ENCODE measurements at places on chromosomes 16 and 17.

- peak; percentile 82 for DNase-seq
These were observed 5.1 kb upstream of the NME4 start for GRCh38 chr16:391885-392335.

- no peak for DNase-seq
These were observed 160.6 kb downstream of the CYLD start for GRCh38 chr16:50902457-50902856.

- DNase-seq, result no peak
These were observed 17.6 kb downstream of the ABCC1 start for GRCh38 chr16:15966836-15967546.

- peak; percentile 33 for DNase-seq
These were observed 27.9 kb downstream of the MBTPS1 start for GRCh38 chr16:84088695-84089395.

GRCh38 chr17:57082441-57082840, 2.6 kb upstream of the AKAP1 start:
- DNase-seq, result no peak

DNA sequence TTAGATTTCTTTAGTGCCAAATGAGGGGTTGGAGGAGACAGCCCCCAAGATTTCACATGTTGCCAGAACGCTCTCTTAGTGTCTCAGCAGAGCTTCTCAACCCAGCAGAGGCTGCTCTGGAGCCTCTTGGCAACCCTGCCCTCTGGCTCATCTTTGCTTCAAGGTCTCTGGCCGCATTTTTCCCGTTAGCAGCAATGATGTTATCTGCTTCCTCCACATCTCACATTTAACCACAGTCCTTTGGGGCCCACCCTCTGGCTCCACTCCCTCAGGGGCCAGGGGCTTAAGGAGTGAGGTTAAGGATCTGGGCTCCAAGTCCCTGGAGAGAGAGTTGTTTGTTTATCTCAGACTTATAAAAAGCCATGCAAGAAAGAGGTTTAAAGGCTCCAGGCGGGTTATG, 3.3 kb upstream of the XYLT1 start:
- DNase-seq, result no peak

GRCh38 chr16:68279726-68280558, 15.6 kb downstream of the SLC7A6 start:
- DNase-seq, result no peak

DNA sequence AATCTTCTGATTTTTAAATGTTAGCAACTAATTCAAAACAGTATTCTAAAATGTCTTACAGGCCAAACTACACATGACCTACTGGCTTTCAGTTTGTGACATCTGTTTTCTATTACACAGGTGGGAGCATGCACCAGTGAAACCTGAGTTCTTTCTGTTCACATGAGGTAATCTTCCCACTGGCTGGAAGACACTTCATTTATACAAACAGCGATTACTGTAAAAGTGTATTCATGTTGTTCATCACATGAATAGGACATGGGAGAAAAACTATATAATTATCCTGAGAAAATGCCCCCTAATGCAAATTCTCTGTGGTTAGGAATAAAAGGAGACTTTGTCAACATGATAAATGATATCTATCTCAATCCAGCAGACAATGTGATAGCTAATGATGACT, 11.1 kb upstream of the PIK3R5 start:
- DNase-seq, result no peak

- no peak for DNase-seq
These were observed 59.2 kb downstream of the ANKRD11 start for GRCh38 chr16:89431158-89431584.

GRCh38 chr16:81179219-81179618, 59.3 kb upstream of the BCO1 start:
- DNase-seq, result no peak

DNA sequence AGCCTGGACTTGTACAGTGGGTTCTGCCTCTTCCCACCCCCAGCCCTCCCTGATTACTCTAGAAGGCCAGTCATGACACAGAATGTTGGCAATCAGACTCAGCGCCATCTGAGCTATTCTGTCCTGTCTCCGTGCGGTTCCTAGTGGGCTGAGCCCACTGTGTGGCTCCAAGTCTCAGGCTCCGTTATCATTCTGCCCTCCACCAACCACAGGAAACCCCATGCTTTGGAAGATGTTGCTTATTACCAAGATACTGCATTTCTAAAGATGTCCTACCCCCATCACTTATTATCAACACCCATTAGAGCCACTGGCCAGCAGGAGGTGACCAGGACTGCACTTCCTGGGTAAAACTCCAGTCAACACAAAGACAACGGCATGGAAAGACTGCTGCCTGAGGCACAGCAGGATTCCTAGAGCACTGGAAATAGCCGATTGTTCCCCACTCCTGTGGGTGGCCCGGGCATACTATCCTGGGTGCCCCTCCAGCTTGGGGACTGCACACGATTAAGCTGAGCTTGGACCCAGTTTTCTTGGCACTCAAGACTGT, 133.6 kb downstream of the AATF start:
- DNase-seq, result no peak

GRCh38 chr16:35754391-35755369, 2295.3 kb downstream of the TP53TG3F start:
- no peak for DNase-seq

- no peak for DNase-seq
These were observed 10.2 kb downstream of the HOXB1 start for GRCh38 chr17:48520631-48521079.

GRCh38 chr17:2102931-2103809, 48.3 kb downstream of the HIC1 start:
- DNase-seq, result no peak

- DNase-seq, result no peak
These were observed 7.3 kb downstream of the CASKIN2 start for GRCh38 chr17:75507733-75508719.

DNA sequence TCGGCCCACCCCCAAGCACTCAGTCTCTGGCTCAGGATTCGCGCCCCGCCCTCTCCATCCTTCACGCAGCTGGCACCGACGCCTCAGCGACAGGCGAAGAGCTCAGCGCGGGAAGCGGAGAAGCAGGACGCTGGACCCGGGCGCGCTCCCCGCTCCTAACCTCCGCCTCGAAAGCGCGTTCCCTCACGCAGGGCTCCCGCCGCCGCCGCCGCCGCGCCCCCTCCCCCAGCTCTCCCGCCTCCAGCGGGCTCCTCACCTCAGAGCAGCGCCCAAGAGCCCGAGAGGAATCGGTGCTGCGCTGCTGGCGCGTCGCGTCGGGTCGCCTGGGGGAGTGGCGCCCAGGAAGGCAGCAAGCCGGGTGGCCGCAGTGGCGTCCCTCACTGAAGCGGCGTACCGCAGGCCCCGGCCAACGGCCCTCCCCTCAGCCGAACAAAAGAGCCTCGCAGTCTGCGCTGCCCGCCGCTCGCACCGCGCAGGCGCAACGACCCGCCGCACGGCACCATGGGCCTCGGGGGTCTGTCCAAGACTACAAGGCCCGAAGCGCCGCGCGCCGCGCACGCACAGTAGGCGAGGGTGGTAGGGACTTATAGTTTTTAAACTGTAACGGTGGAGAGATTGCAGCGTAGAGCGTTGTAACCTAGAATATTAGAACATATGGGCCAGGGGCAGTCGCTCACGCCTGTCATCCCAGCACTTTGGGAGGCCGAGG, at the start of gene CBX1:
CBX1 (minus strand) TSS at position 467 of the 709 bp plus-strand sequence. CDS start 24,474 bp downstream, outside the sequence.
- DNase-seq, result peak; percentile 86

GRCh38 chr16:12120217-12120981, 143.9 kb downstream of the SNX29 start:
- no peak for DNase-seq

GRCh38 chr17:2391597-2392251, 9.1 kb downstream of the MNT start:
- DNase-seq, result no peak

- DNase-seq, result peak; percentile 43
These were observed 366.9 kb downstream of the SLC39A11 start for GRCh38 chr17:72725433-72726068.

- no peak for DNase-seq
These were observed 1.9 kb upstream of the TLE7 start for GRCh38 chr16:71443714-71444113.

DNA sequence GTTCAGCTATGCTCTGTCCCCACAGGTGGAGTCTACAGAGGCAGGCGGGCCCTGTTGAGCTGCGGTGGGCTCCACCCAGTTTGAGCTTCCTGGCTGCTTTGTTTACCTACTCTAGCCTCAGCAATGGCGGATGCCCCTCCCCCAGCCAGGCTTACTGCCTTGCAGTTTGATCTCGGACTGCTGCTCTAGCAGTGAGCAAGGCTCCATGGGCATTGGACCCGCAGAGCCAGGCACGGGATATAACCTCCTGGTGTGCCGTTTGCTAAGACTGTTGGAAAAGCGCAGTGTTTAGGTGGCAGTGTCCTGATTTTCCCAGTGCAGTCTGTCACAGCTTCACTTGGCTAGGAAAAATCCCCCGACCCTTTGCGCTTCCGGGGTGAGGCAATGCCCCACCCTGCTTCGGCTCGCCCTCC, 89.1 kb downstream of the BCAS3 start:
- peak; percentile 9 for DNase-seq

GRCh38 chr16:12323007-12323758, 346.6 kb downstream of the SNX29 start:
- peak; percentile 6 for DNase-seq

- no peak for DNase-seq
These were observed 21.9 kb downstream of the CPPED1 start for GRCh38 chr16:12781777-12782176.

- DNase-seq, result no peak
These were observed 192 bp downstream of the FASN start for GRCh38 chr17:82097919-82098168.

- peak; percentile 24 for DNase-seq
These were observed 35.7 kb downstream of the CACNA1H start for GRCh38 chr16:1188432-1189189.

DNA sequence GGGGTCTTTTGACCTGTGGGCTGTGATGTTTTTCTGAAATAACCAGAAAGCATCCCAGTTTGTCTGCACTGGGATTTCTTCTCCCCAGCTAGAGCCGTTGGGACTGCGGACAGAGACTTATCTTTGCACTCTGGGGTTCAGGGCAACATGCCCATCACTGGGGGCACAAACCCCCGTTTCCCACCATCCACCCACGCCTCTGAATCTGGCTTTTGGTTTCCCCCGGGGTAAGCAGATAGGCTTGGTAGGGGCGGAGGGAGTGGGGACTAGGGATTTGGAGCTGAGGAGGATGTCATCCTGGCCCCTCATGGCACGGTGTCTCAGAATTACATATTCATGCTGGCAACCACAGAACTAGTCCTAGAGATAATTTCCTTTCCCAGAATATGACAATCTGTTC, 68.6 kb downstream of the CCDC182 start:
- DNase-seq, result no peak

DNA sequence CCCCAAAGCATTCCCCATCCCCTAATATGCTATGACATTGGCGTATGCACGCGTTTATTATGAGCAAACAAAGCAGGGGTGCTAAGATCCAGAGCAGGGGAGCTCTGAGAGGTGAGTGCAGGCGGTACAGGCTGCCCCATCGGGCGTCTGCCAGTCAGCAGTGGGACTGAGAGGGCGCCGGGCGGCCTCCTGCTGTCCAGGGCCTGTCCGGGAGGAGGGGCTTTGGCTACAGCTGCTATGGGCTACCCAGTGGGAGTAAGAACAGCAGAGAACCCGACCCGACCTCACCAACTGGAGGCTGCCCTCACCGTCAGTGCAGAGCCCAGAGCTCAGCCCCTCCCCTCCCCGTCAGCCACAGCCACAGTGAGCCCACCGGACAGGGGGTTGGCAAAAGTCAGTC, 18.5 kb upstream of the AATK start:
- no peak for DNase-seq

- DNase-seq, result no peak
These were observed 14.8 kb upstream of the NLRC3 start for GRCh38 chr16:3591991-3592390.

GRCh38 chr17:73430848-73431247, 119.0 kb upstream of the CDC42EP4 start:
- DNase-seq, result no peak

GRCh38 chr17:72121164-72122009, 567 bp downstream of the SOX9 start:
- no peak for DNase-seq

DNA sequence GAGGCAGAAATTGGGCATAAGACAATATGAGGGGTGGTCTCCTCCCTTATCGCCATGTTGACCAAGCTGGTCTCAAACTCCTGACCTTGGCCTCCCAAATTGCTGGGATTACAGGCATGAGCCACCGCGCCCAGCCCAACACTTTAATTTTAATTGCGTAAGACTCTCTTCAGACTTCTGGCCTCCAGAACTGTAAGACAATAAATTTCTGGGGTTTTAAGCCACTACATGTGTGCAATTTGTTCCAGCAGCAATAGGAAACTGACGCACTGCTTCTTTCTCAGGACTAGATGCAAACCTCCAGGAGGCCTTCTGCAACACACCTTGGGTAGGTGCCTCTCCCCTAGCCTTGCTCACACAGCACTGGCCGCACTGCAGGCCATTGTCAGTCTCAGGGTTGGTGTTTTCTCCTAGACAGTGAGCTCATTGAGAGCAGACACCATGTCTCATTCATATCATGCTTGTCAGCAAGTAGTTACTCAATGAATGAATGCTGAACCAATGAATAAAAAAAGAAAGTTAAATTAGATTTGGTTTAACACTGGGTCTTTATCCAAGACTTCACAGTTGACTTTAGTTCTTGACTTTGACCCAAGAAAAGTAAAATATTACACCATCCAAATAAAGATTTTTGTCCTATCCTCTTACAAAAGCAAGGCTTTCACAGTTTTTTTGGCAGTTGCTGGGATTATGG, 5.5 kb upstream of the ACSF2 start:
- DNase-seq, result no peak

GRCh38 chr16:63312346-63312745, 1276.1 kb upstream of the CDH8 start:
- DNase-seq, result no peak

GRCh38 chr17:34703533-34703932, 124.2 kb downstream of the TMEM132E start:
- no peak for DNase-seq

GRCh38 chr16:89003831-89004208, 26.8 kb upstream of the CBFA2T3 start:
- DNase-seq, result no peak

DNA sequence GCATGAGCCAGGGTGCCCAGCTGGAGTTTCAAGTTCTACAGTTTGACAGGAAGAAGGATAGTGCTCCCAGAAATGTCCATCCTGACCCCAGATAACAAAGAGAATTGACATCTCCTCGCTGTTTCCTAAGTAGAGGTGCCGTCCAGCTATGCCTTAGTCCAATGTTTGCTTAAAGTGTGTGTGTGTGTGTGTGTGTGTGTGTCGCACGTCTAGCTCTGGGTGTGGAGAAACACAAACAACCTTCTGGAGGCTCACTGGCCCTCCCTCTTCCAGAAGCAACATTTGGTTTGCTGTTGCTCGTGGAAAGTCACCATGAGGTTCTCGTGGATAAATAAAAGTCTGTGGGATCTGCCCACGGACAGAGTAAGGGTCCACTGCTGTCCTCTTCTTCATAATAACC, 22.1 kb downstream of the EMP2 start:
- no peak for DNase-seq

GRCh38 chr16:89378947-89379771, 111.2 kb downstream of the ANKRD11 start:
- DNase-seq, result no peak

Data from naive thymus-derived CD8-positive, alpha-beta T cell (primary cell).